ENCODE measurements at places on chromosomes 13 and 19. TPM values are rescaled to one million over a fixed set of nuclear protein-coding genes. Genes with fewer than 3 reads are reported as not detected.

GRCh38 chr13:33940256-33940655 lies 122.3 kb downstream of the RFC3 start:
- DNase-seq, result no peak

GRCh38 chr13:57846600-57847173 lies 215.1 kb downstream of the PCDH17 start:
- no peak for DNase-seq

GRCh38 chr19:17255150-17255621 lies 9.4 kb downstream of the USHBP1 start:
- DNase-seq, result no peak

- no peak for DNase-seq
Measured at GRCh38 chr19:30393729-30394480, 21.7 kb downstream of the ZNF536 start.

DNA sequence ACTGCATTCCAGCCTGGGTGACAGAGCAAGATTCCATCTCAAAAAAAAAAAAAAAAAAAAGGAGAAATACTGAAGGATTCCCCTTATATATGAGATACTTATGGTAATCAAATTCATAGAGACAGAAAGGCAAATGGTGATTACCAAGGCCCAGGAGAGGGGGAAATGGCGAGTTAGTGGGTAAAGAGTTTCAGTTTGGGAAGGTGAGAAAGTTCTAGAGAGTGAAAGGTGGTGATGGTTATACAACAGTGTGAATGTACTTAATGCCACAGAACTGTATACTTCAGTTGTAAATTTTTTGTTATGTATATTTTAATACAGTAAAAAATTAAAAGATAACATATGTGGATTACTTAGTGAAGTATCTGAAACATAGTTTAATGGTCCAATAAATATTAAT lies 90.2 kb downstream of the DHRS12 start:
- DNase-seq, result no peak

DNA sequence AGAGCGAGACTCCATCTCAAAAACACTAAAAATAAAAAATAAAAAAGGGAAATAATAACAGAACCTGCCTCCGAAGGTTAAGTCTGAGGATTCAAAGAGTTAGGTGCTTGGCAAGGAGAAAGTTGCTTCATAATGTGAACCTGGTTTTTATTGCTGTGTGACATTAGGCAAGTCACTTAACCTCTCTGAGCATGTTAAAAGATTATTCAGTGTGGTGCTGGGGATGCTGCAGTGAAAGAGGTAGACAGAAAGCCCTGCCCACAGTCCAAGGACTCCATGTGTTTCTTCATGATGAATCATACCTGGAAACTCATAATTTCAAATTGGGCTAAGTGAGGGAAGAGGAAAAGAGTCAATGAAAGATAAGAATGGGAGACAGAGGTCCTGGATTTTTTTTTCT lies 2.4 kb downstream of the IL27RA start:
- DNase-seq, result no peak

The PCDH17 gene
- total RNA-seq, result 5.0 TPM

The ZNF600 gene
- total RNA-seq, result 7.9 TPM

The ZNF57 gene
- total RNA-seq, result 3.4 TPM

The CEACAM1 gene
- 2.1 TPM for total RNA-seq
